ENCODE measurements at places on chromosomes 3 and 15.

GRCh38 chr15:40313531-40314398 lies 6.0 kb upstream of the PLCB2 start:
- DNase-seq = no peak

- no peak for DNase-seq
Measured at GRCh38 chr3:84692261-84692660, 266.5 kb upstream of the CADM2 start.

DNA sequence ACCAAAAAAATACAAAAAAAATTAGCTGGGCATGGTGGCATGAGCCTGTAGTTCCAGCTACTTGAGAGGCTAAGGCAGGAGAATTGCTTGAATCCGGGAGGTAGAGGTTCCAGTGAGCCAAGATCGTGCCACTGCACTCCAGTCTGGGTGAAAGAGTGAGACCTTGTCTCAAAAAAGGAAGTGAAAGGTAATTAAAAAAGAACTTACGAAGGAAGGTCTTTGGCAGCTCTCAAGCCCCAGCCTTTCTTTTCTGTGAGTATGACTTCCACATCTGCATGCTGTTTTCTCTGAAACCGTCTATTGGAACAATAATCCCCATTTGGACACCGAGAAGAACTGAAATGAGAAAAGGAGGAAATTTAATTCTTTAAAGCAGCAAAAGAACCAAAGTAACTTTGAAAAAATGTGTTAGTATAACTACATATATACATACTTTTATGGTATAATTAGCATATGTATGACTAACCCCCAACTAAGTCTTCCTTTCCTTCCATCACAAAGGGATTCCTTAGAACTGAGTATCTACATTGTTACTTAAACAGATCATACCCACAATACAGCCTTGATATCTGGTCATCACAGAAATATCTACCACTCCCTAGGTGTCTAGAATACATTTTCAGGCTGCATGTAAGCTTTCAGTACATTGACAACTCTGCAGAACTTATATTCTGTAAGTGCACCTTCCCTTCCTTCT lies 50.1 kb downstream of the SETD2 start:
- DNase-seq = no peak

- no peak for DNase-seq
Measured at GRCh38 chr3:23252122-23252521, 49.0 kb downstream of the UBE2E2 start.

DNA sequence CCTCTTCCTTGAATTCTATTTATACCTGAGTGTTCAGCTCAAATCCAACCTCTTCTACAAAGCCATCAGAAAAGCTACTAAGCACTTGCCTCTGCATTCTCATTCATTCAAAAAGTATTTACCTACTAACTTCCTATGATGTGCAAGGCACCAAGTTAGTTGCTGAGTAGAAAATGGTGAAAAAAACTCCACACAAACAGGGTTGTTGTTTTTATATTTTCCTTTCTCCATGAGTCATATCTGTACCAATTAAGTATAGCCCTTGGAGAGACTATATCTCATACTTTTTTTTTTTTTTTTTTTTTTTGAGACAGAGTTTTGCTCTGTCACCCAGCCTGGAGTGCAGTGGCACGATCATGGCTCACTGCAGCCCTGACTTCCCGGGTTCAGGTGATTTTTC lies 67.7 kb downstream of the IGF2BP2 start:
- DNase-seq = no peak

- DNase-seq = peak; percentile 67
Measured at GRCh38 chr3:184563561-184563925, 2.0 kb downstream of the EPHB3 start.

DNA sequence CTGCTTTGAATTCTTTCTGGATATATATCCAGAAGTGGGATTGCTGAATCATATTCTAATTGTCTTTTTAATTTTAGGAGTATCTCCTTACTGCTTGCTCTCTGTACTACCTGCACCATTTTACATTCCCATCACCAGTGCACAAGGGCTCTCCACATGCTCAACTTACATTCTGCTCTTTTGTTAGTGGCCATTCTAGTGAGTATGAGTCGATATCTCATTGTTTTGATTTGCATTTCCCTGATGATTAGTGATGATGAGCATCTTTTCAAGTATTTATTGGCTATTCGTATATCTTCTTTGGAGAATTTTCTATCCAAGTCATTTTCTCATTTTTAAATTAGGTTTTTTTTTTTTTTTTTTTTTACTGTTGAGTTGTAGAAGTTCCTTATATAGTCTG lies 29.5 kb downstream of the PFN2 start:
- no peak for DNase-seq

- no peak for DNase-seq
Measured at GRCh38 chr15:63013052-63013808, 29.3 kb upstream of the TPM1 start.

GRCh38 chr15:52104532-52105004 lies 8.0 kb downstream of the BCL2L10 start:
- no peak for DNase-seq

DNA sequence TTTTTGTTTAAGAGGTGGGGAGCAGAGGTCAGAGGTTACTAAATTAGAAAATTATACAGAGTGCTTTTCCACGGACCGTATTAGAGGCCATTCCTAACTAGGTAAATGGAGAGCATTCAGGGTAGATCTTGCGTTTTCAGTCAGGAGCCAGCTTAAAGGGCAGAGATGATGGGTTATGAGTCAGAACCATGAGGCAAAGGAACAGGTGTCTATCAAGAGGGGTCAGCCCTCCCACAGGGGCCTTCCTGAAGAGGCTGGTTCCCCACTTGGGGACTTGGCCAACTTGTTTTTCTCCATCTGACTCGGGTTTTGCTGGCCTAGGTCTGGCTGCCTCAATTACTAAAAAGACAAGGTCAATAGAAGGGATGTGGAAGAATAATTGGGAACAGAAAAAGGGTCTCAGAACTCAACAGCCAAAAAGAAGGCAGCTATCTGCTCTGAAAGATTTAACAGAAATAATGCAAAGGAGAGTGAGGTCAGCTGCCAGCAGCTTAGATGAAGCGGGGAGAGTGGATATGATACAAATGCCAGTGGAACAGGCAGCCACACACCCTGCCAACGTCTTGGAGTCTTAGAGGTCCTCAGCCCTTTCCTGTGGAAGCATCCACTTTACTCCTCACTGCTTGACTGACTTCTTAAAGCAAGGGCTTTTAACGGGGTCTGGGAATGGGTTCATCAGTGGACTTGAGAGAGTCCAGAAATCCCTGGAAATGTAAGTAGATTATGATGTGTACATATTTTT lies 17.6 kb downstream of the MTMR14 start:
- no peak for DNase-seq

- peak; percentile 68 for DNase-seq
Measured at GRCh38 chr15:98648654-98649471, 524 bp downstream of the IGF1R start.

- DNase-seq = no peak
Measured at GRCh38 chr3:124993466-124993865, 58.9 kb upstream of the MUC13 start.

DNA sequence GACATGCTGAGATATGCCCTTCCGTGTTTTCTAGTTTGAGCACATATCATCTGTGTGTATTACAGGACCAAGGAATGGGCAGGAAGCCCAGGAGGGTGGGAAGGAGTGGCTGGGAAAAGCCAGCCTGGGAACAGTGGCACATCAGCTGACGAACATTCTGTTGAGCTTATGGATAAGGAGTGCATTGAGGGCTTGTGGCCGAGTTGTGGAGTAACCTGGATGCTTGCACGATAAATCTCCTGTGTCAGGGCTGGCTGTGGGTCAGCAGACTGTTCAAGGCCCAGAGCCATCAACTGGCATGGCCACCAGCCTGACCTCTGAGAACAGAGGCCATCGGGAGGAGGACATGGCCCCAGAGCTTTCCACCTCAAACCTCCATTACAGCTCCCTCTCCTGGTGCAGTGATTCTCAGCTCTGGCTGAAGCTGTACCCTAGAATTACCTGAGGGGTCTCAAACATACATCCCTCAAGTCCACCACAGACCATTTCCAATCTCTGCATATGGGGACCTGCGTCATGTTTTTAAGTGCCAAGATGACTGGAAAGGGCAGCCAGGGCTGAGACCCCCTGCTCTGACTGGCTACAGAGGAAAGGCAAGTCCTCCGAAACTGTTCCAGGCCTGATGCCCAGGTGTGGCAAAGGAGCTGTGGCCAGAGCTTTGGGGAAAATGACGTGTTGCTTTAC lies 4.8 kb upstream of the VILL start:
- no peak for DNase-seq

DNA sequence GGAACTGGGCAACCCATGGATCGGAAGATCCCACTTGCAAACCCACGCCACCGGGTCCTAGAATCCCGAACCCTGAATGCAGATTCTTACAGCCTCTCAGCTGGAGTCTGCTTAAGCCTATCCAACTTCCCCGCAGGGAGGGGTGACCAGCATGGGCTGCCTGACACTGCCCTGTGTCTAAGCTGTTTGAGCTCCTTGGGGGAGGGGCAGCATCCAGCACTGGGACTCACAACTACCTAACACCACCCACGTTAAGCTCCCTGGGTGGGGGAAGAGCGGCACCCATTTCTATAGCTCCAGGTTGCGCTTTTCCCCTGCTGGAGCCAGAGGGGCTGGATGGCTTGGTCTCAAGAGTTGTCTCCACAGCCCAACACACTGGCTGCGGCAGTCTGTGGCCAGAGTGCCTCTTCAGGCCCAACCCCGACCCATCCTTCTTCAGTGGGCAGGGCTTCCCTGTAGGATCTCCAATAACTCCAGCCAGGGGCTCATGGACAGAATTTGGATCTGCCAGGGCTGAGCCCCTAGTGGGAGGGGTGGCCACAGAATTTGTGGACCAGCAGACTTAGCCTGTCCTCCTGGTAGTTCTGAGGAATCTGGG lies 649.2 kb downstream of the TUSC7 start:
- DNase-seq = no peak

DNA sequence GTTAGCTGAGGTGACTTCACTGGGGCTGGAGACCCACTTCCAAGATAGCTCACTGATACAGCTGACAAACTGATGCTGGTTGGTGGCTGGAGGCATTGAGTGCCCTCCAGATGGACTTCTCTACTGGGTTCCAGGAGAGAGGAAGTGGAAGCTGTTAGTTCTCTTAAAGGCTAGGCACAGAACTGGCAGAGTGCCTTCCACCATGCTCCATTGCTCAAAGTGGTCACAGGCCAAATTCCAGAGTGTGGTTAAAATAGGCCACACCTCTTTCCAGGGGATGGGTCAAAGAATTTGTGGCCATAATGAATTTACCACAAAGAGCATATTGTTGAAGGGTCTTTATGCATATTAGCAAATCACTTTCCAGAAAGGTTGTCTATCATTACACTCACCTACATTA lies 74.2 kb downstream of the NMD3 start:
- DNase-seq = no peak

- peak; percentile 81 for DNase-seq
Measured at GRCh38 chr3:112136959-112137693, 4.1 kb upstream of the GCSAM start.

GRCh38 chr15:97061392-97061791 lies 730.9 kb downstream of the NR2F2 start:
- peak; percentile 3 for DNase-seq

DNA sequence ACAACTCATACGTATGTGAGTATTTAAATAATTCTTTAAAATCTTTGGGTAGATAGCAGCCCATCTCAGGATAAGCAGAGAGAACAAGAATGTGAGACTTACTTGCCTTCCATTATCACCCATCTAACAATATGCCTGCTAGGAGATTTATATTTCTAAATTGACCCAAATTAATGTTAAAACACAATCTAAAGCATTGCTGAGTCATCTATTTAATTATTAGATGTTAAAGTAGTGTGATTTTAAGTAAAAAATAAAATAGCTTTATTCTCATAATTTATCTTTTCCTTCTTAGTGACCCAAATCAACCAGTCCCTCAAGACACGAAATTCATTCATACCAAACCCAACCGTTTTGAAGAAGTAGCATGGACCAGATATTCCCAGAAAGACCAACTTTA lies 578.9 kb upstream of the NAALADL2 start:
- no peak for DNase-seq

GRCh38 chr3:69922521-69923000 lies 77.0 kb upstream of the SAMMSON start:
- DNase-seq = no peak

- DNase-seq = peak; percentile 89
Measured at GRCh38 chr3:194686816-194687637, 1.3 kb downstream of the FAM43A start.

DNA sequence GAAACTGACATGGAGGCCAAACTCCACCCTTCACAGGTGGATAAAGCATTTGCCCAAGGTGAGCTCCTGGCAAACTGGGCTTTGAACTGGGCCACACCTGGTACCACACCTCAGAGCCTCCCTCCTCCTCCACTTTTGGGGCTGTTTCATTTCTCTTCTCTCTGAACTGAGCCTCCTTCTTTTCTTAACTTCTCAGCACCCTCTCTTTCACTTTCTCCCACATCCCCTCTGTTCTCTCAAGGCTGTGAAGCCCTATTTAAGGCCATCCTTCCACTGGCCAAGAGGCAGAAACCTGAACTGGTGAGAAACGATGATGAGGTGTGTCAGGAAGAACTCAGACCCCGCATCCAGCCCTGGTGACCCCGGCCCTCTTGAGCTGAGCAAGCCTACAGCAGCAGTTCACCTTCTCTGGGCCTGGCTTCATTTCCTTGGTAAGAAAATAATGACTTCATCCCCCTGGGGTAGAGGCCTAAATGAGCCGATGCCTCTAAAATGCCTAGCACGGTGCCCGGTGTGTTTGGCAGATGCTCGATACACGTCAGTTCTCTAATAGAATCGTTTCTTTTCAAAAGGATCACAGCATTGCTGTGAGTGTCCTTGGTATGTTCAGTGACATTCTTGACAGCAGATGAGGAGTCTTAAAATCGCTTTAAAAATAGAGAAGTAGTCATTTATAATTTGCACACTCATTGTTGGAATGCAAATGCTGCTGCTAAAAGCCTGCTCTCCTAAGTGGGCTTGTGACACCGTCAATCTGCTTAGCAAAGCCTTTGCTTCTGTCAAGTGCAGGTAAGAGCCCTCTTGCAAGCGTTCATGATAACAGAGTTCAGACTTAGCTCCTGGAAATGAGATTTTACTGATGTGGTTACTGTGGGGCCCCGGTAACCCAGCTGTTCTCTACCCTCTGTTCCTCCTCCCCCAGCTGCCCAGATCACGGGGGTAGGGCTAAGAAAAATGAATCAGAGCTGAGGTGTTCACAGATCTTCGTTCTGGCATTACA lies 97.7 kb upstream of the ATP2B2 start:
- DNase-seq = no peak

DNA sequence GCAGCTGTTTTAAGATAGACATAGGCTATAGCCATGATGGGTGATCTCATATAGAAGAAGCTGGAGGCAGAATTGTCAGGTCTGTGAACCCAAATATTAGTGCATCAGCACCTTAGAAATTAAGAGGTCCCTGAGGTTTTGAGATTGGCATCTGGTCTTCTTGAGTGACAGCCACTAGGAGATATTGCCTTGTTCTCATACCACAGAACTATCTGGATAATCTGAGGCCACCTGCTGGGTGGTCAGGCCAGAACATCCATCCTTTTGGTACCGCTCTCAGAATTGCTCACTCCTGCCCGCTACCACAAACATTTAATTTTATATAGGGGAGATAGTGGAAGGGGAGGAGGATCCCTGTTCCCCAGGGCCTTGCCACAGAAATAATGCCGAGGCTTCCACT lies 210.6 kb upstream of the ZPLD1 start:
- DNase-seq = no peak

Data from ELF-1 (cell line).